ENCODE measurements at places on chromosomes 2 and 18.
A peak's percentile ranks its signal among the peaks of the same experiment; 100 is the strongest.

GRCh38 chr2:134564549-134564948 lies 154.3 kb downstream of the TMEM163 start:
- DNase-seq, result no peak

GRCh38 chr2:17799301-17800120 lies 16.7 kb upstream of the MSGN1 start:
- no peak for DNase-seq

DNA sequence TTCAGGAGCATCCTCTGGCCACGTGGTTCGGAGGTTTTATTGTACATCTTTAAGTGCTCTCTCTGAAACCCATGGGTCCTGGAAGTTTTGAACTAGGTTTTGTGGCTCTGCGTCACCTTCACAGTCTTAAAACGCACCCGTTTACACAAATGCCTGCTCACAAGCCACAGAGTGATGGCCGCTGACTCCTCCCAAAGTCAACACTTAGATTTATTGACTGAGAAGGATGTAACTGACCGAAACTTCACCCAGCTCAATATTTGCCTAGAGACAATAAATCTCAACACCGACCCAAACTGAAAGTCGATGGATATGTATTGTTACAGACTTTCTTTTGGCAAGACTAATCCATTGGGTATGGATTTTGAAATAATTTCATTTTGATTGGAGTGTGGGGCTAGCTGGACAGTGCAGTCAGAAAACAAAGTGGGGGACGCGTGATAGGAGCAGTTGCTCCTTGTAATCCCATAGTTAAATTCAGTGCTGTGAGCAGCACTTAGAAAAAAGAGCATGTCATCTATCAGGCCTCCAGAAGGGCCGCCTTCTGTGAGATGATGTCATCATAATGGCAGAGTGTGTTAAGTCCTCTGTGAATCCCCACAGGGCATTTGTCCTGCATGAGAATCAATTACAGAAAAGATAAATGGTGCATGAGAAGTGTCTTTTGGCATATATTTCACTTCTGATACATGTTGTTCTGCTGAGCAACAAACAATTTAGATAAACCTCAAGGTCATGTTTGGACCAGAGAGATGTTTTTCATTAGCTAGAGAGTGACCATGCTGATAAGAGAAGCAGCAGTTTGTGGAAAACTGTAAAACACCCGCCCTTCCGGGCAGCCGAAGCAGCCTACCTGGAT lies 183.7 kb downstream of the INO80D start:
- DNase-seq, result no peak

DNA sequence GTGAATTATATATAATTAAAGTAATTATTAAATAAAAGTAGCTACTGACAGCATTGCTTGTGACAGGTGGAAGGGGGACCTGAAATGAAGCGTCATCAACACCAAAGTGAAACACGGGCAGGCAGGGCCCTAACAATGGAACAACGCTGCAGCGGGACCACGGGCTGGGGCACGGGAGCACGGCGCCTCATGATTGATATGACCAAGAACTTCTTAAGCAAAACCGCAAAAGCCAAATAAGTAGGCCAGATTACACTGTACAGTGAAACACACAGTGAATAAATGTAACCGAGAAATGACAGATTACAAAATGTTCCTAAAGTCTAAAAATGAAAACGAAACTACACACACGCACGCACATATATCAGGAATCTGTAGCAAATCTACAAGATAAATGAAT lies 81.4 kb downstream of the SNTG2 start:
- peak; percentile 30 for DNase-seq

DNA sequence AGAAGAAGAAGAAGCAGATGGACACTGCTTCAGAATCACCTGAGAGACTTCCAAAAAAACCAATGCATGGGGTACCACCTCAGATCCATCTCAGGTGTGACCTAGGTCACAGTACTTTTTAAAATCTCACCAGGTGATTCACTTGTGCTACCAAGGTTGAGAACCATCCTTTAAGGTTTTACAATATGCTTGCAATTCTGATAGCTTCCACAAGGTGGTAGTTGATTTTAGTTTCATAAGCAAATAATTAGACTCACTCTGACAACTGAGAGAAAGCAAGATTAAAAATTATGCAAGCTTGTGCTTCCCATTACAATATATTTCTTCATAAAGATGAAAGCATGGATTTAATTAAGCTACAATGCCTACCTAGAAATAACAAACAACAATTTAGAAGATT lies 355.1 kb downstream of the EN1 start:
- no peak for DNase-seq

- no peak for DNase-seq
Measured at GRCh38 chr18:62935994-62936393, 220.7 kb downstream of the PHLPP1 start.

GRCh38 chr2:113253453-113253852 lies 25.3 kb downstream of the PAX8 start:
- no peak for DNase-seq

GRCh38 chr2:137659616-137660015 lies 304.7 kb upstream of the HNMT start:
- DNase-seq, result peak; percentile 6

DNA sequence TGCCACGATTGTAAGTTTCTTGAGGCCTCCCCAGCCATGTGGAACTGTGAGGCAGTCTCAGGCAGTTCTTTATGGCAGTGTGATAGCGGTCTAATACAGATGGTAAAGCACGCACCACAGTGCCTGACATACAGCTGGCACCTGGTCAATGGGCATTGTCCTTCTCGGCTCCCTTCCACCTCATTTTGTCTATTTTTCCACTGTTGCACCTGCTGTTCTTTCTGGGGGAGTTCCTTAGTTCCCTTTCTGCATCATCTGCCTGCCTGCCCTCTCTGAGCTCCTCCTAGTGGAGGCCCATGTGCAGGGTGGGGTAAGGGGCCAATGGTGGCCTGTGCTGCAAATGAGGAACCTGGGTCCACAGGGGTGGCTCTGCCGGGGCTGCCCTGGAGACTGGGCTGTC lies 157.6 kb downstream of the LPIN1 start:
- DNase-seq, result no peak

DNA sequence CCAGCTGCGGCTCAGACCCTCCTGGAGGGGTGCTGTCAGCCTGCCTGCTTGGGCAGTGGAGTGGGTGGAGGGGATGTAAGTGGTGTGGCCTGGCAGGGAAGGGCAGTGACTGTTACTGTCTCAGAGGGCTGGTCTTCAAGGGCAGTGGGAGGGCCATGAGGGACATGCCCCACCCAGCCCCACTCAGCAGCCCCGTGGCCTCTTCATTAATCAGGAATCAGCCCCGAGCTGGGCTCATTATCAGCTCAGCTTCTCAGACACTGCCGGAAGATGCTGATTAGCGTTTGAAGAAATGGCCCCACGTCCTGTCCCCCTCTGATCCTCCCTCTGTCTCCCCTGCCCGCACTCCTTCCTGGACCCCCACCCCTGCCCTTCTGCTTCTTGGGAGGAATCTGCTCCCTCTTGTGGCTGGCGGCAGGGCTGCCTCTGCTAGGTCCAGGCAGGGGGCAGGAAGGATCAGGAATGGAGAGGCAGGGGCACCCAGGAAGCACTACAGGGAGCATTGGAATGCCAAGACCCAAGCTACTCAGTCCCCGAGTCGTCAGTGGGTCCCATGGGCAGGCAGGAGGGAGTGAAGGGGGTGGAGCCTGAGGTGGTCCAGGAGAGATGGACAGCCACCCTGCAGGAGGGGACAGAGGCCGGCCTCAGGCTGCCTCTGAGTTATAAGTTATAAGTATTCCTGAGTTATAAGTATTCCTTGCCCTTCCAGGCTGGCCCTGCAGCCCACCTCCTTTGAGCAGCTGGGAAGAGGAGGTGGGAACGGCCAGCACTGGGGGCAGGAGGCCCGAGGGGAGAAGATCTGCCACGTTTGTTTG lies 7.0 kb downstream of the ASIC4 start:
- no peak for DNase-seq

- DNase-seq, result no peak
Measured at GRCh38 chr18:27378431-27379095, 193.5 kb upstream of the CHST9 start.

DNA sequence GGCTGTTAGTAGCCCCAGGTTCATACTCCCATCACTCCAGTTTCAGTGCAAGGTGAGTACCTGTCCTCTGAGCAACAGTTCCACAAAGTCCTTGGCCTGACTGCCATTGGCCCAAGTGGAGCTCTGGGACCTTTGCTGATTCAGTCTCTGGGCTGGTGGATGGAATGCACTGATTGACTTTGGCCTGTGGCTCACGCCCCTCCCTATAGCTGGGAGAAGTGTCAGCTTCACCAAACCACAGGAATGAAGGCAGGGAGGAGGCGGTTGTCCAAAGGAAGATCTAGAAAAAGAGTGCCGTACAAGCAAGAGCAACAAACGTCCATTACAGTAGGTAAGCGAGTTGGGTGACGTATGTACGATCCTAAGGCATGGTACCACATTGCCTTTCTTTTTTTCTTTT lies 34.0 kb downstream of the QPCT start:
- no peak for DNase-seq

- DNase-seq, result no peak
Measured at GRCh38 chr2:143759455-143759854, 630.2 kb downstream of the ARHGAP15 start.

- DNase-seq, result no peak
Measured at GRCh38 chr2:23609254-23609653, 224.3 kb downstream of the KLHL29 start.

GRCh38 chr2:18445433-18446320 lies 114.8 kb downstream of the RDH14 start:
- DNase-seq, result no peak

GRCh38 chr2:129396980-129397599 lies 582.4 kb upstream of the RAB6C start:
- peak; percentile 51 for DNase-seq

DNA sequence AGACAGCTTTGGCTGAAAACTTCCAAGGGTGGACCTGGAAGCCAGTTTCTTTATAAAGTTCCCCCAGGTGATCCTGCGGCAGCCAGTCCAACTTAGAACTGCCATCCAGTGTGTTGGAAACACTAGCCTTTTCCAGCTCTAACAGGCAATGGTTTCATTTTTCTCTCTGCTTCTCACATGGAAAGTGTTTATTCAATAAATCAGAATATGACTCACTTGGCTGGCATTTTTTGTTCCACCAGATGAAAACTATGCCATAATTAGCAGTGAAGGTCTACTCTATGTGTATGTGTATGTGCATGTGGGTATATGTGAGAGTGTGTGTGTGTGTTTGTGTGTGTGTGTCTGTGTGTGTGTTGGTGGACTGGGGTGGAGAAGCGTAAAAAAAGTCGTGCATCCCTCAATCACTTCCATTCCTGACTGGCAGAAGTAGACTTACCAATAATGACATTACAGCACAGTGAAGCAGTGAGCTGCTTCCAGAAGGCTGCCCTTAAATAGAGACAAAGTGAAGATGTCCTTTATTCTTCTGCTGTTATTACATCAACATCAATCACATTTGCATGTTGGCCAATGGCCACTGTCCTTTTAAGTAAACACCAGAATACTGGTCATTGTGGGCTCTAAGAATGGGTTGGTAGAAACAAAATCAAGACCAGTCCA lies 90.9 kb upstream of the SETBP1 start:
- no peak for DNase-seq

DNA sequence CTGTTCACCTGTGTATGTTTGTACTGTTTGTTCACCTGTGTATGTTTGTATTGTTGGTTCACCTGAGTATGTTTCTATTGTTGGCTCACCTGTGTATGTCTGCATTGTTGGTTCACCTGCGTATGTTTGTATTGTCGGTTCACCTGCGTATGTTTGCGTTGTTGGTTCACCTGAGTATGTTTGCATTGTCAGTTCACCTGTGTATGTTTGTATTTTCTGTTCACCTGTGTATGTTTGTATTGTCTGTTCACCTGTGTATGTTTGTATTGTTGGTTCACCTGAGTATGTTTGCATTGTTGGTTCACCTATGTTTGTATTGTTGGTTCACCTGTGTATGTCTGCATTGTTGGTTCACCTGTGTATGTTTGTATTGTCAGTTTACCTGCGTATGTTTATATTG lies 14.6 kb downstream of the ADI1 start:
- no peak for DNase-seq

GRCh38 chr18:37845498-37845897 lies 279.9 kb upstream of the CELF4 start:
- no peak for DNase-seq

DNA sequence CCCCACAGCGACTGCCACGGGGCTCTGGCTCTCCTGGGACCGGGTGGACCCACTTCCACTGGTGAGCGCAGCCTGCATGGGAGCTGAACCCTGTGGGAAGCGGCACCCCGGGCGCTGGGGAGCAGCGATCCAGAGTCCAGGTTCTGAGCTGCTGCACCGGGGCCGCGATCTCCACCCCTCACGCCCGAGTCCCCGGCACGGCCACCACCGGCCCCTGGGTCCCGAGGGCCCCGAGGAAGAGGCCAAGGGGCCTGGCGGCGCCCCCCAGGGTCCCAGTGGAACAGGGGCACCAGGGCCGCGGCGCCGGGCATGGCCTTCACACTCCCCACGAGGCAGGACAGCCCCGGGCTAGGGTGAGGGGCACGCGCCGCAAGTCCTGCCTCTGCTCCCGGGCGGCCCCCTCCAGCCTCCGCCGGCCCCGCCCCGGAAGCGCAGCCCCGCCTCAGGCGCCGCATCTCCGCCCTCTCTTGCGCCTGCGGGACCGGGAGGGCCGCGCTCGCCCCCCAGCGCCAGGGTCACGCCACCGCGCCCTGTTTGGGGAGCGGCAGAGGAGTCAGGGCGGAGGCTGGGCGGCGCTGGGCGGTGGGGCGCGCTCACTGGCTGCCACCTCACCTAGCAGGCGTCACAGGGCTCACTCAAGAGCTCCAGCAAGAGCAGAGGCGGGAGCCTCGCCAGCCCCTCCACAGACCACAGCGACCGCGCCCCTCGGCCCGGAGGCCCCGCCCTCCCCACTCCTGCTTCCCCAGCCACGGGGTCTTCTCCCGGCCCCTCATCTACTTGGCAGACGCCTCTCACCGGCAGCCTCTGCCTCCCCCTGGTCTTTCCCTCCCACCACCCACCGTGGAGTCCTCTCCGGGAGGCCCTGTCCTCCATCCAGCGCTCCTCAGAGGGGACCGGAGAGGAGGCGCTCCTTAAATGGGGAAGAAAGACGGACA lies 26.8 kb downstream of the THAP4 start:
- DNase-seq, result peak; percentile 70

DNA sequence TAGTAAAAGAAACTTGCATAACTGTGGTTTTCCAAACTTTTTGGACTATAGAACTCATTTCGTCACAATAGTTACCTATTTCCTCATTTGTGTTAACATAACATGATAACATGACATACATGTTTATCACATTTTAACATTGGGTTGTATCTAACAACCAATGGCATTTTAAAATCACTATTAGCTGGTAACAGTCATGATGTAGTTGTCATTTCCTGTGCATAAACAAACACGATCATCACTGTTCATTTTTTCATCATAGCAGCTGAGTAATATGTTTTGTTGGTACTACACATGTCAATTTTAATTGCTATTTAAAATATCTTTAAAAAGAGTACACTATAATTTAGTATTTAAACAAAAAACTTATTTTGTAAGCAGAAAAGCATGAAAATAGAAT lies 402.4 kb downstream of the SATB2 start:
- no peak for DNase-seq

- DNase-seq, result no peak
Measured at GRCh38 chr18:29547626-29548025, 1370.7 kb upstream of the CDH2 start.

- no peak for DNase-seq
Measured at GRCh38 chr2:88032070-88032702, 15.8 kb upstream of the RNU2-63P start.

- DNase-seq, result no peak
Measured at GRCh38 chr2:218291318-218292047, 820 bp downstream of the TMBIM1 start.

All from putamen (tissue), 1 donor.